NCI-H460 (cell line): ENCODE measurements at places on chromosomes 7 and 10. TPM values are rescaled to one million over a fixed set of nuclear protein-coding genes. Genes with fewer than 3 reads are reported as not detected.

DNA sequence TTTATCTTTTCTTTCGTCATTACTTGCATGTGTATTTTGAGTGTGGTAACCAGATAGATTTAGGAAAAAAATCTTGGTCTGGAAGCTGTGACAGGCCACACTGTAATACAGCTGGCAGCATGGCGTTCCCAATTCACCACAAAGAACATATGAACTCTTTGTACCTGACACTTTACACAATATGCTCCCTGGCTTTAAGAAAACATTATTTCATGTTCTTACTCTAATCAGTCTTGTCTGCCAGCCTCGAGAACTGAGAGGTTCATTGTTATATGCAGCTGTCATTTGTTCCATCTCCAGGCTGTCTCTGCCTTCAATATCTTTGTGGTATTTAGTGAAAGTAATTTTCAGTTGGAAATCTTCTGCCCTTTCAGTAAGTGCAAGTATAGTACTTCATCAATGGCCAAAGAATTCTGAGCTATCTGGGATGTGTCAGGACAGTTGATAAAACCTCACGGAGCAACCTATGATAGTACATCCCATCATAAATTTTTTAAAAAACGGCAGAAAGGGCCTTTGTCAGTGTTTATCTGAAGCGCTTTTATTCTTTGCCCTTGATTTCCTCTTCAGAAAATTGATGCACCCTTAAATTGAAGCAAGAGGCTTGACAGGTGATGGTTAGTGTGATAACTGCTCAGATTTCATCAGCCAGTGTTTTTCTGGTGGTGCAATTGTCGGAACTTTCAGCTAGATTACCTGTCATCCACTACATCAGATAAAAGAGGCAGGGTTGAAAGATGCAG, 146.3 kb upstream of the SP8 start:
- DNase-seq: no peak

GRCh38 chr7:44368885-44369284, 43.5 kb upstream of the CAMK2B start:
- DNase-seq: no peak

Gene PRTFDC1
- 19.1 and 20.8 TPM in 2 replicates for total RNA-seq

Gene MLXIPL
- 1.6 and 1.9 TPM in 2 replicates for total RNA-seq
